A172 (cell line): ENCODE measurements at places on chromosomes 7 and 10. TPM values are rescaled to one million over a fixed set of nuclear protein-coding genes. Genes with fewer than 3 reads are reported as not detected.

The KCNH2 gene
- 1.7 and 3.5 TPM in 2 replicates for total RNA-seq

The CPA2 gene
- not detected in 2 replicates for total RNA-seq

The ZNF735 gene
- total RNA-seq: not detected in 2 replicates

The TDRD1 gene
- 0.02 TPM in 1 of 2 replicates, not detected in the other for total RNA-seq

The CRCP gene
- total RNA-seq: 42.5 and 44.0 TPM in 2 replicates

DNA sequence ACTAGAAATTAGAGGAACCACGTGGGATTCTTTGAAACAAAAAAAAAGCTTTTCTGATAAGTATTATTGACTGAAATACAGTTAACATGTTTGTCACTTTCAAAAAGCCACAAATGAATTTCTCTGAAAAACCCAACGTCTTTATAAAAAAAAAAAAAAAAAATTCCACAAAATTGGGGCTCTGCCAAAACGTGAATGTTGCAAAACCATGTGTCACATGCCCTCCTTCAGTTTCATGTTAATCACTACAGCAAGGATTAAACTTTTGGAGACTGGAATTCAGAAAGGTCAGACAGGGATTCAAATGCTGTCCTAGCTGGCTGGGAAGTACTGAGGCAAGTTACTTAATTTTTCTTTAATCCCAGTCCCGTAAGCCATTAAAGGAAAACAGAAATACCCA, 278.0 kb upstream of the KLF14 start:
- peak; percentile 36 for DNase-seq

GRCh38 chr10:22690614-22691431, 23.6 kb downstream of the PIP4K2A start:
- DNase-seq: no peak

- DNase-seq: peak; percentile 70
Measured at GRCh38 chr7:46432708-46433107, 511.6 kb upstream of the IGFBP3 start.

- no peak for DNase-seq
Measured at GRCh38 chr10:28604567-28605536, 71.9 kb downstream of the WAC start.

DNA sequence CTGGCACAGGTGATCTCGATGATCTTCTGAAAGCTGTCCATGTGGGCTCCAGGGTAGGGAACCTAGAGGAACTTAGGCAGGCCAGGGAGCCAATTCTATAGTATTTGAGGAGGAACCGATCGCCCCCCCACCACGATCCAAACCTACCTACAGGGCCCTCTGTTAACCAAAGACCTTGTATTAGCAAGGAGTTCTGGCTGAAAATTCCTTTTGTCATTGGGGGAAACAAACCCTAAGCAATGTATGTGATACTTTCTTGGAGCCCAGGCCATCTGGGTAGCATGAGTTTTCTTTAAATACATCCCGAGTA, 62.1 kb downstream of the CHN2 start:
- no peak for DNase-seq

GRCh38 chr7:41693150-41693997, 9.5 kb downstream of the INHBA start:
- no peak for DNase-seq

DNA sequence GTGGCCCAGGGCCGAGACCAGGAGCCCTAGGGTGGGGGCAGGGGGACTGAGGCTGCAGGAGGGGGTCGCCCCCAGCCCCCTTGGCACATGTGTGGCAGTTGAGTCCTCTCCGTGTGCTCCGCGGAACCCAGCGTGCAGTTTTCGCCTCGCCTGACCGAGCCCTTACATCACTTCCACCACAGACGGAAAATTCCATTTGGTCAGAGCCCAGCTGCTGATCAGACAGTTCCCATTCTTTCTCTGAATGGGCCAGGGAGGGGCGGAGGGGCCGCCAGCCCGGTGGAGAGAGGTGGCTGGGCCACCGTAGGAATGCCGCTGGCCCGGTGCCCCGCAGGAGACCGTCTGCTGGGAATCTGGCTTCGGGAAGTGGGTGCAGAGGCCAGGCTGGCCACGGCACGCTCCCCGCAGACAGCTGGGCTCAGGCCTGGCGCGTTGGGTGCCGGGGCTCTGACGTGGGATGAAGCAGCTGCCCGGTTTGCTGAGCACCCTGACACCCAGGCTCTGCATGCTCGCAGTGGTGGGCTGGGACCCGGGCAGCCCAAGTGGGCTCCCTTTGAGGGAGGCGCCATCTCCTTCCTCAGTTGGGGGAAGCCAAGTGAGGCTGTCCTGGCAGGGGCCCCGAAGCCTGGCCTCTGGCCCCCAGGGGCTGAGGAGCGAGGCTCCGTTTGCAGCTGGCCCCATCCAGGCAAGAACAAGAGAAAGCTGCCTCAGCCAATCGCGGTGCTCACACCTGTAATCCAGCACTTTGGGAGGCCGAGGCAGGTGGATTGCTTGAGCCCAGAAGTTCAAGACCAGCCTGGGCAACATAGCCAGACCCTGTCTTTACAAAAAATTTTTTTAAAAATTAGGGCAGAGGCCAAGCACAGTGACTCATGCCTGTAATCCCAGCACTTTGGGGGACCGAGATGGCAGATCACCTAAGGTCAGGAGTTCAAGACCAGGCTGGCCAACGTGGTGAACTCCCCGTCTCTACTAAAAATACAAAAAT, 9.9 kb downstream of the TTYH3 start:
- DNase-seq: peak; percentile 95

GRCh38 chr7:148340438-148341280, 249.9 kb upstream of the C7orf33 start:
- no peak for DNase-seq
